ENCODE measurements at places on chromosomes 7 and 10.

GRCh38 chr7:4807598-4808016 lies 32.2 kb downstream of the AP5Z1 start:
- no peak for DNase-seq

DNA sequence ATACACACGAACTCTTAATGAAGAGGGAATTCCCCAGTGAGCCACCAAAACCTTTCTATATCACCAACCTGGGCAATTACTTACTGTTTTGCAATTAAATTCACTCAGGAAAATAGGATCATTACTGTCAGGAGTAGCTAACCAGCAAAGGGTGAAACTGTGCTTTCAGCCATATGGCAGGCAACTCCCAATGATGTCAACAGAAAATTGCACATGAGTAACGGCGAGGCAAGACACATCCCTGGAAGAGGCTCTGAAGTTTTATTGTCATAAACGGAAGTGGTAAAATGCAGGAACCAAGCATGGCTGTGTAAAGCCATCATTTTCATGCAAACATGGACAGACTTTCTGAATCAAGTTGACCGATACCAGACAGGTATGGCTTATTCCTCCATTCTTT lies 548.9 kb upstream of the AUTS2 start:
- DNase-seq, result no peak

GRCh38 chr10:56449770-56450169 lies 88.7 kb upstream of the ZWINT start:
- DNase-seq, result no peak

DNA sequence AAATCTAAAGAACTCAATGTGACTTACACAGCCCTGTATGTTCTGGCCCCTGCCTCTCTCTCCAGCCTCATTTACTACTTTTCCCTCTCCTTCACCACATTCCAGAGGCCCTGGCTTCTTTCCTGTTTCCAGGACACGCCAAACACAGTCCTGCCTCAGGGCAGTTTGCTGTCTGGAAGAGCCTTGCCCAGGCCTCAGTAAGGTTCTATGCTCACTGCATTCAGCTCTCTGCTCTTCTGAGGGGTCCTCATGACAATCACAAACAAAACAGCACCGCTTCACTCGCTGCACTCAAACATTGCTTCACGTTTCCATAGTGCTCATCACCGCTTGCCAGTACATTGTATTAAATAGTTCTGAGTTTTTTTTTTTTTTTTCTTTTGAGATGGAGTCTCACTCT lies 35.1 kb upstream of the GARS1 start:
- no peak for DNase-seq

GRCh38 chr10:117509573-117509972 lies 33.0 kb upstream of the EMX2 start:
- DNase-seq, result no peak

GRCh38 chr10:113368666-113369364 lies 184.0 kb upstream of the HABP2 start:
- DNase-seq, result no peak

GRCh38 chr7:133754708-133755107 lies 372.4 kb upstream of the LRGUK start:
- no peak for DNase-seq

- no peak for DNase-seq
Measured at GRCh38 chr10:125060826-125061556, 99.4 kb downstream of the CTBP2 start.

DNA sequence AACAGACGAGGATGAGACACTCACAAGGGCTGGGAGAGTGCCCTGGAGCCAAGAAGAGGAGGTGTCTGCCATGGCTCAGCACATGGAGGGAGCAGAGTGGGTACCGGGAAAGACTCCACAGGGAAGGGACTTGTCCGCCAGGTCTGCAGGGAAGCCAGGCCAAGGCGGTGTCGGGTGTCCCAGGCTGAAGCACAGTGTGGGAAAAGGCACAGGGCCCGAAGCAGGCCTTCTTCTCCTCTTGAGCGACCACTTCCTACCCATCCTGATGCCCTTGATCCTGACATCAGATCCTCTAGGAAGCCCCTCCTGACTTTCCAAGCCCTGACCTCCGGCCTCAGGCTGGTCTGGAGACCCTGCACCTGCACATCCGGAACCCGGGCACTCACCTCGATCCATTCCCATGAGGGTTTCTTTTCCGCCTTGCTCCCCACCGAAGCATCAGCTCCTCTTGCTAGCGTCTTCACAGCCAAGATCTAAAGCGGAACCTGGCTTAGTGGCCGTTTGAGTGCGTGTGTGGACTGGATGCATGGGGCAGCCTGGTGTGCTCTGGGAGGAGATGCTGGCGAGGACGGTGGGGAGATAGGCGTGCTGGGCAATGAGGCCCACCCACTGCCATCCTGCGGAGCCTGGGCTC lies 8.5 kb downstream of the CALML3 start:
- no peak for DNase-seq

- no peak for DNase-seq
Measured at GRCh38 chr10:118870467-118871243, 115.9 kb upstream of the CACUL1 start.

GRCh38 chr10:114916653-114917052 lies 21.3 kb upstream of the TRUB1 start:
- no peak for DNase-seq

- DNase-seq, result no peak
Measured at GRCh38 chr10:56035489-56035888, 325.6 kb downstream of the ZWINT start.

DNA sequence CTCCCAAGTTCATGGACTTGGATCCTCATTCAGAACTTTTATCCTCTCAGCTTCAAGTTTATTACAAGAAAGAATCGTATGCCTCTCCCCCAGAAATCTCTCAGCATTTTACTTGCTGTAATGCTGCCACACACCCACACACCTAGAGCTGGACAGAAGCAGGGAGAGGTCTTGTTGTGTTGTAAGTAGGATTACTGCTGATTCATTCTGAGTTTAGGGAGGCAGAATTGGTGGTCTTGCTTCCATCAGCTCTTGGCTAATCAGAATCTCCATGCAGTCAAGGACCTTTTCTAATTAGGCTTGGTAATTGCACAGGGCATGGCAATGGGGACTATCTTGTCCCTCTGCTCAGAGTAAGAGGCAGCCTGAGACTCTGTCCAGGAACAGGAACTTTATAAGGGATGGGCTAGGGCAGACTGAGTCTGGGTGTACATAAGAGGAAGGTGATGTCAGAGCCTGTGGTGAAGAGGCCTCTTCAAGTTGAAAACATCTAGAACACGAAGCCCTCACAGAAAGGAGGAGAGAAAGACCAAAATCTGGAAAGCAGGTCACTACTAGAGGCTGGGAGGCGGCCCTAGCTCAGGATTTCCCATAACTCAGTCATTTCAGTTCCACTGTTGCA lies 7.0 kb upstream of the PTPRE start:
- no peak for DNase-seq

- DNase-seq, result no peak
Measured at GRCh38 chr10:62233356-62234076, 35.1 kb downstream of the RTKN2 start.

GRCh38 chr10:70657041-70657440 lies 15.3 kb upstream of the ADAMTS14 start:
- DNase-seq, result no peak

DNA sequence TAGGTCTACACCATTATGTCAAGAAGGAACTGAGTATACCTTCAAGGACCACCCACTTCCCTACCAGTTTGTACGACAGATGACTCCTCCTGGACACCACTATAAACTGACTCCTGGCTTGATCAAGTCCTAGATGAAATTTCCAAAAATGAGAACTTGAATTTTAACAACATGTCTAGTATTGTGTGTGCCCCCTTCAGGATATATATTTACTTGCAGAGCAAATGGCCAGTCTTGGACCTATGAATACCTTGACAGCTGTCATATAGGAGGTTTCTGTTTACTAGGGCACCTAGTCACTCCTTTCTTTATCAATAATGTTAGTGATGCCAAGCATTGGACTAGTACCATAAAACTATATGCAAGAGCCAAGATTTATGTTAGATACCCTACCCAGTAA lies 94.1 kb upstream of the TMEM26 start:
- DNase-seq, result no peak
